Stimulated activated CD4-positive, alpha-beta T cell treated with anti-CD3 and anti-CD28 coated beads, Interleukin-4, amount 100 ng/mL, for 1 hour (primary cell): ENCODE measurements at places on chromosomes 1 and 21.

DNA sequence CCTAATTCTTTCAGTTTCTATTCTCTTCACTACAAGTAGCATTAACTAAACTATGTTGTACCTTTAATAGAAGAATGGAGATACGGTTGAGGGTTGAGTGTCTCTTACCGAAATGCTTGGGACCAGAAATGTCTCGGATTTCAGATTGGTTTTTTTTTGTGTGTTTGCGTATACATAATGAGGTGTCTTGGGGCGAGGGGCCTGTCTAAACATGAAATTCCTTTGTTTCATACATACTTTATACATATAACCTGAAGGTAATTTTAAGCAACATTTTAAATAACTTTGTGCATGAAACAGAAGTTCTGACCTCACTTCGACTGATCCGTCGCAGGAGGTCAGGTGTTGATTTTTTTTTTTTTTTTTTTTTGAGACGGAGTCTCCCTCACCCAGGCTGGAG lies 36.3 kb upstream of the MYOCOS start:
- no peak for DNase-seq

- DNase-seq = no peak
Observed at GRCh38 chr1:68178821-68179490, 53.4 kb downstream of the WLS start.

GRCh38 chr1:41622859-41623732 lies 138.6 kb upstream of the EDN2 start:
- no peak for DNase-seq

DNA sequence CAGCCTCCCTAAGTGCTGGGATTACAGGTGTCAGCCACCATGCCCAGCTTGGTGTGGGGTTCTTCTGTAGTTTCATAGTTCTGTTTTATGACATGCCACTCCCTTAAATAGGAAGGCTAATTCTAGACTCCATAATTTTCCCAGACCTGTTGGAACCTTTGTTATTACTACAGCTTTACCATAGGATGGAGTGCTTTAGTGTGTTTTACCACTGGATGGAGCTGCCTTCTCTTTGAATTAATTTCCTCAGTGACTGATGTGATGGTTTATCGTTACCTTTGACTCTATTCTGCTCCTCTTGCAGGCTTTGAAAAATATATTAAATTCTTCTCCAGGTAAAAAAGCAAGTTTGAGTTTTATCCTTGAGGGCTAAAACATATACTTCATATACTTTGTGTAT lies 84.6 kb upstream of the NEK7 start:
- DNase-seq = no peak

DNA sequence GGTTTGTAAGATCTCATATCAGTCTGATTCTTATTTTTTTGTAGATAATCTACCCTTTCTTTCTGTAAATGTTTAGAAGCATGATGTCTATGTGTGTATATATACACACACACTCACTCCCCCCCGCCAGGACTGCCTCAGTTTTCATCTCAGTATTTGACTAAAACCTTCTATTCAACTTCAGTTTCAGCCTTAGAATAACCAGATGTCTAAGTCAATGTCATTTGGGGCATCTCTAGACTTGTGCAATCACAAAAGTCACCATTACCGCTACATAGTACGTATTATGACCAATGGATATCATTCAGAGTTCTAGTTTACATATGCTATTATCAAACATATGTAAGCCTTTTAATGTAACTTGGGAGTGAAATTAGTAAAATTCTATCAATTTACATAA lies 53.3 kb upstream of the BOLA1 start:
- no peak for DNase-seq

GRCh38 chr1:202164271-202165037 lies 4.1 kb upstream of the PTPN7 start:
- DNase-seq = peak; percentile 57
